ENCODE measurements at places on chromosomes 2 and 18.

DNA sequence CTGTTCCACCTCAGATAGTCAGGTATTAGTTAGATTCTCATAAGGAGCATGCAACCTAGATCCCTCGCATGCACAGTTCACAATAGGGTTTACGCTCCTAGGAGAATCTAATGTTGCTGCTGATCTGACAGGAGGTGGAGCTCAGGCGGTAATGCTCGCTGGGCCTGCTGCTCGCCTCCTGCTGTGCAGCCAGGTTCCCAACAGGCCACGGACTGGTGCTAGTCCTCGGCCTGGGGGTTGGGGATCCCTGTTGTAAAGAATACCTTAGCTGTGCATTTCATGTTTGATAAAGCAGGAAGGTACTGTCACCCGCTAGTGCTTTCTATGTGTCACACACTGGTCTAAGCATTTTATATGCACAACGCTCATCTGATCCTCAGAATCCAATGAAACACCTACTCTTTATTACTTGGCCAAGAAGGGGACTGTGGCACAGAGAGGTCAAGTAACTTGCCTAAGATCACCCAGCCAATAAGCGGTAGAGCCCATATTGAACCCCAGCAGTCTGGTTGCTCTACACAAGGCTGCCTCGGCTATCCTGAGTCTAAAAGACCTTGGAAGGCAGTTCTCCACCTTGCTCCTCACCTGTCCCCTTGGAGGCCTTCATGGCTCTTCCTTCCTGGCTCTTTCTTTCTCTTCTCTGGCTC lies 35.8 kb downstream of the SLC4A3 start:
- no peak for DNase-seq

GRCh38 chr2:225052703-225053102 lies 10.4 kb upstream of the DOCK10 start:
- no peak for DNase-seq

- DNase-seq = no peak
Observed at GRCh38 chr2:201973305-201973928, 60.2 kb upstream of the FZD7 start.

DNA sequence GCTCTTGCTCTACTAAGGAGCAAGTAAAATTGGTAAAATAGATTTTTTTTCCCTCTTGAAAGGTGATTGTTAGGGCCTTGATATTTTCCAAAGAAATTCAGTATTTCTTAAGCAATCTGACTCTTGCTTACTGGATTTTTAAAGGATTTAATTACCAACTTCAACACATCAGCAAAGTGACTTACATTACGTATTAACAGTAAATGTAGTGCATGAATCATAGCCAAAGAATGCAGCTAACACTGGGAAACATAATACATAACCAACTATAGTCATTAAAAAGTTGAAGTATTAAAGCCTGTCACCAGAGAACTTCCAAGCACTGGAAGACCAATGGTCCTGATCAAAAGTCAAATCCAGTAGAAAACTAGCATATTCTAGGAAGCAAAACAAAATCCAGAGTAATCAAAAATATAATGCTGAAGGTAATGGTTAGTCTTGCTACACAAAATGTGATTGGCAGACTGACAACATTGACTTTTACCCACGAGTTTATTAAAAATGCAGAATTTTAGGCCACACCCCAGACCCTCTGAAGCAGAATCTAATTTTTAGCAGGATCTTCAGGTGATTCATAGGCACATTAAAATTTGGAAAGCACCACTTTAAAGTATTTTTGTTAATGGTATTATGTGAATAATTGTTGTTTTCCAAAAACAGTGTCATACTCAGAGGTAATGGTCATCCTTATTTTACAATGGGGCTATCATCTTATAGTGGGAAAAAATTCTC lies 31.8 kb upstream of the CAVIN2 start:
- DNase-seq = no peak

- DNase-seq = no peak
Observed at GRCh38 chr2:120589771-120590608, 145.7 kb upstream of the GLI2 start.

DNA sequence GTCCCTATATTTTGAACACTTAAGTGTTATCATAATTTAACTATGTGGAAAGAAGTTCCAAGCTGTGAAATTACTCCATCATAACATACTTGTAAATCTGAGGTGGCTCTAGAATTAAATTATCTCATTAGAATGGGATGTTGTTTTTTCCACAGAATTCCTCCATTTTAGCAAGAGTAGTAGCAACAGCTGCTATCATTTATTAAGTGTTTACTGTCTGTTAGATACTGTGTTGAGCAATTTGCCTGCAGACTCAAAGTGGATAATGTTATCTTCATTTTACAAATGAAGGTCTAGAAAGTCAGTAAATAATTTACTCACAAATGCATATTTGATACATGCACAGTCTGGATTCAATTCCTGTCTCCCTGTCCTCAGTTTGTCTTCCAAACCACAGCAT lies 504.8 kb upstream of the NRP2 start:
- DNase-seq = peak; percentile 12

GRCh38 chr2:12543978-12544558 lies 172.7 kb upstream of the TRIB2 start:
- DNase-seq = peak; percentile 19

DNA sequence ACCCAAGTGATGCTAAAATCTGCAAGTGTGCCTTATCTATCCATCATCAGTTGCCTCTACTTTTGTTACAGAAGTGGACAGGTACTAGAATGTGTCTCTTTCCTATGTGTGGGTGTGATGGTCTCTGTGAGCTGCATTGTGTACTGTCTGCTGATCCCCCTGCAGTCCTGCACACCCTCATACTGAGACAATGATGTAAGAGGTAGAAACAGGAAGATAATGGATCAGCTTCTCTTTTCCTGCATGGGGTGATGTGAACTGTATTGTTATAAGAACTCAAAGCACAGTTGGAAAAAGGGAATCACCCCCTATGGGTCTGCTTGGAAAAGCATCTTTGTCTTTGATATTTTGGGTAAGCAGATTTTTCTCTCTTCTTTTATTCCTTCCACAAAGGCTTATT lies 537.6 kb upstream of the CDH2 start:
- DNase-seq = no peak

DNA sequence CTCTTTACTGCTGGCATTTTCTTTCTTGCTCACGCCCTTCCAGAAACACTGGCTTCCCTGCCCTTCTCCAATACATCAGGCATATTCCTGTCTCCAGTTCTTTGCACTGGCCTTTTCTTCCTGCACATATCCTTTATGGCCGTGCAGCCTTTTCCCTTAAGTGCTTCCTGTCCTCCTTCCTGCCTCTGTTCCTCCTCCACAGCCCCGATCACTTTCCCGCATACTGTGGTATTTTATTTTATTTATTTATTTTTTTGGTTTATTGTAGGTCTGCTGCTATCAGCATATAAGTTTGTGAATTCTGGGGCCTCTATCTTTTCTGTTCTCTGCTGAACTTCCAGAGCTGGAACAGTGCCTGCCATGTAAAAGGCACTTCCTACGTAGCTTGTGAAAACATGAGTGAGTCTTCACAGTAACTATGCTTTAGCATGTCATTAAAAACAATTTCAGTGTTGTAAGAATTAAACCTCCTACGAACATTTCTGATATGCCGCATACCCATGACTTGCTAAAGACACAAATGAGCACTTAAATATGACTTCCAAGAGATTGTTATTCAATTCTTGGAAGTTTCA lies 289.1 kb downstream of the TRIB2 start:
- no peak for DNase-seq

DNA sequence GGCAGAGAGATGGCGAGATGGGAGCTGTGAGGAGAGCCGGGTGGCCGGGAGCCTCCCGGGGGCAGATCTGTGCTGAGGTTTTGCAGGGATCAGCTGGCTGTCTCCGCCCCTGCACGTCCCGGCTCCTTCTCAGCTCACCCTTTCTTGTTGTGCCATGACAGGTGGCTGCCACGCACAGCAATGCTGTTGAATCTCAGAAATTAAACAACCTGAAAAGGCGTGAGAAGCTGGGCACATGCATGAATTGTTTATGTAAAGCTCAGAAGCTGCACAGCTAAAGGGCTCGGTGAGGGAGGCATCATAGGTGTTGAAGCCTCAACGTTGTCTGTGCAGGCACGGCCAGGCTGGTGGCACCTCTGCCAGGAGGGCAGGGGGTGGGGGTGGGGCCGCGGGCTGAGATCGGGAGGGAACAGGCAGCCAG lies 858 bp upstream of the RTP5 start:
- no peak for DNase-seq

GRCh38 chr2:33241072-33241471 lies 235.4 kb upstream of the RASGRP3 start:
- DNase-seq = no peak

GRCh38 chr2:228369400-228370031 lies 188.0 kb upstream of the SPHKAP start:
- no peak for DNase-seq

GRCh38 chr2:37219046-37219445 lies 12.3 kb downstream of the CEBPZ start:
- DNase-seq = peak; percentile 69

DNA sequence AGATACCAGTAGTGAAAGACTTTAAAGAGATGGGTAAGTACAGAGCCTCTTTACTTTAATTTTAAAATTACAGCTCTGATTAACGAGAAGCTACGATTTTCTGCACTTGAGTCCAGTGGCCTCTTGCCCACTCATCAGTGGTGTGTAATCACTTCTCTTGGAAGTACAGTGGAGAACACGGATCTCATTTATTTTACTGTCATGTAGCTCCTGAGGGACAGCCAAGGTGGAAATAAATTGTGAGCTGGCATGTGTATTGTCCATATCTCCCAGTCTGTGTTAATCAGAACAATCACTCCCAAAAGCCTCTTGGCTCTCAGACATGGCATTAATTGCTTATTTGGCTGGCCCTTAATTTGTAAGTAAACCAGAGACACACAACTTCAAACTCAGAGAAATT lies 69.4 kb downstream of the LOXHD1 start:
- DNase-seq = no peak

- DNase-seq = peak; percentile 31
Observed at GRCh38 chr18:46174342-46175041, 70.3 kb downstream of the HAUS1 start.

GRCh38 chr2:47656715-47657600 lies 126.0 kb upstream of the MSH6 start:
- DNase-seq = peak; percentile 87

DNA sequence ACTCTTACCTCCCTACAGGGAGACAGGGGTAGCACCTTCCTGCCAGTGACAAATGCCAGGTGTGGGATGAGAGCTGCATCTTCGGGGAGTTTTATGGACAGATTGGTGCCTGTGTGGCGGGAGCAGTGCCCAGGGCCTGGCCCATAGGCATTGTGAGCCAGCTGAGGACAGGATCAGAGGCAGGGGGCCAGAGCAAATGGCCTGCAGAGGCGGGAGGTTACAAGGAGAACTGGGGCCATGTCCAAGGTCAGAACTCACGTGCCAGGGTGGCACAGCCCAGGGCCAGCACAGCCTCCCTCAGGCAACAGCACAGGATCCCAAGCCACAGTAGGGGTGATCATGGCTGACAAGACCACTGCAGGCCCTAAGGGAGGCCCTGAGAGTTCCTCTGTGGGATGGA lies 40.2 kb upstream of the MCFD2 start:
- DNase-seq = no peak

DNA sequence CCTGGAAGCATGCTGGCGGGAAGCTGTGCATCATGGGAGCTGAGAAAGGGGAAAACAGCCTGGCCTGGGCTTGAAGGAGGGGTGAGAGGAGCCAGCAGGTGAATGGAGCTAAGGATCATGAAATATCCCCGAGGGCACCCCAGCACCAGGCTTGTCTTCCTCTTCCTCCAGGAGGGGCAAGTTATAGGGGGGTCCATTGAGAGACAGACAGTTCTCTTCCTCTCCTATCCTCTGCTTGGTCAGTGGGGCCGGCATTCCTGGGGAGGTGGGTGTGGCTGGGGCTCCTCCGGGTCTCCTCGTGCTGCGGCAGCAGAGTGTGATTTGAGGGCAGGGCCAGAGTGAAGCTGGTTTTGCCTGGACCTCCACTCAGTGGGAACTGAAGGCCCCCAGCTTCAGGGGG lies 78.9 kb downstream of the LIPG start:
- no peak for DNase-seq

GRCh38 chr18:77025123-77025522 lies 107.5 kb downstream of the MBP start:
- DNase-seq = no peak

- DNase-seq = no peak
Observed at GRCh38 chr2:221203856-221204255, 368.2 kb downstream of the EPHA4 start.

DNA sequence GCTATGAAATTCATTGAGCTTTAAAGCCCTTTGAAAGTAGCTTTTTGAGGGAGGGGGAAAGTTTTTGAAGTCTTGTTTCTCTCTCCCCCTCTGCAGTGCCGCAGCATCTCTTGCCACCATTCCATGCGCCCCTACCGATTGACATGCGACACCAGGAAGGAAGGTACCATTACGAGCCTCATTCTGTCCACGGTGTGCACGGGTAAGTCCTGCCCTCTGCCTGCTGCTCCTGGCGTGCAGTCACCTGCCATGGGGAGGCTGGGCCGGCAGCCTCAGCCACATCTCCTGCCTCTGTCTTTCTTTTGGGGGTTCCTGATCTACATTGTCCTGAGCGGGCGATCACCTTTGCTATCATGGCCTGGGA lies 191.6 kb downstream of the GLI2 start:
- DNase-seq = no peak

GRCh38 chr2:43054367-43054766 lies 172.0 kb downstream of the ZFP36L2 start:
- DNase-seq = no peak

DNA sequence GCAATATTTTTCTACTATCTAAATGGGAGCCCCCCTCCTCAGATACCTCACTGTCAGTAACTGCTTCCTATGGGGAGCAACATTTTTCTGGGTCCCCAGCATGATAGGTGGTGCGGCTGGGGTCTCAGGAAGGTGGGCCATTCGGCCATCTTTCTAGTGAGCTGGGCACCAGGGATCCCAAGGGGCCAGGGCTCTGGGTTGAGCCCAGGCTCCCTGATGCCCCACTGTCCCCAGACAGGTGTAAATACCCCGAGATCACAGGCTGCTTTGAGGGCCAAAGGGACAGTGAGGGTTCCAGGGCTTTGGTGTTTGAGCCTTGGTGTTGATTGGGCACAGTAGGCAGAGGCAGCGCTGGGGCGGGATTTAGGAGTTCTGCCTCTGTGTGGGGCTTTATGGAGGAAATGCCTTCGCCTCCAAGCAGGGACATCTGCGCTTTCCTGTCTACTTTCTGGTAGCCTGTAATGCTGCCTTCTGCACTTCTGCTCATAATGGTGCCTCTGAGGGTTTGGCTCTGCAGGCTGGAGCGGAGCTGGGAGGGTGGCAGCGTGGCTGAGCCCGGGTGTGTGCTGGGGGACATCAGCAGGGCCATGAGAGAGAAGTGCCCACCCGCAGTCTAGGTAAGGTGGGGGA lies 5.3 kb downstream of the ITM2C start:
- DNase-seq = no peak
